ENCODE measurements at places on chromosomes 6 and 20.

DNA sequence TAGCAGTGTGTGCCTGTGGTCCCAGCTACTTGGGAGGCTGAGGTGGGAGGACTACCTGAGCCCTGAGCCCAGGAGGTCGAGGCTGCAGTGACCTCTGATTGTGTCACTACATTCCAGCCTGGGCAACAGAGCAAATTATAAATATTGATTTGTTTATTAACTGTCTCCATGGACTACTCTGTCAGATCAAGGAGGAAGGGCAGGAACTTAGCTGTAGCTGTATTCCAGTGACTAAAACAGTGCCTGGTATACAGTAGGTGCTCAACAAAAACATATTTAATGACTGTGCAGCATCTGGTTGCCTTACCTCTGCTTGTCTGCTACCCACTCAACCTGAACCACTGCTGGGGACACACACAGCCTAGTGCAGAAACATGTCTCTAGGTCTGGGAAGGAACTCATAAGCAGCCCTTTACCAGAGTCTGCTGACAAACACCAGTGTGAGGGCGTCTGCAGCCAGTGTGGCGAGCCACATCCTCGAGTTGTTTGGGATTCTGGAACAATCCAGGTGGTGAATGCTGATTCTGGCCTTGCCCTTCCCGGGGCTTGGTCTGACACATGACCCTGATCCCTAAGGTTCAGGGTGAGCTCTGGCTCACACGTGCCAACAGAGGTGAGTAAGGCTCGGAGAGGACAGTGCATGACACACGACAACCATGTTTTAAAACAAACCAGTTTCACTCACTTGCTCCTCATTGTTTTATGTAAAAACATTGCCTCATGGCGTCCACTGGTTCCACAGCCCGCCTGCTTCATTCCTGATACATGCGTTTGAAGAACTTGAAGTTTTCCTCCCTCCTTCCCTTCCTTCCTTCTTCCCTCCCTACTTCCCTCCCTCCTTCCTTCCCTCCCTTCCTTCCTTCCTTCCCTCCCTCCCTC, 117.9 kb upstream of the ZNF217 start:
- DNase-seq: no peak

DNA sequence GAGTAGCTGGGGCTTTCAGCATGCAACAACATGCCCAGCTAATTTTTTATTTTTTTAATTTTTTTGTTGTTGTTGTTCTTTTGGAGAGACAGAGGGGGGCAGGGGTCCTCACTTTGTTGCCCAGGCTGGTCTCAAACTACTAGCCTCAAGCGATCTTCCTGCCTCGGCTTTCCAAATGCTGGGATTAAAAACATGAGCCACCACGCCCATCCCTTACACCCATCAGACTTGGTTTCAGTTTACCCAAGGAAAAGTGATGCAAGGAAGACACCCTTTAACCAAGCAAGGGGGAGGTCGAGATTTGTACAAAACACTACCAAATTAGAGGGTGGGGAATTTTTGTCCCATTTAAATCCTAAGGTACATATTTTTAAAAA, 210.1 kb downstream of the ARHGAP18 start:
- no peak for DNase-seq

DNA sequence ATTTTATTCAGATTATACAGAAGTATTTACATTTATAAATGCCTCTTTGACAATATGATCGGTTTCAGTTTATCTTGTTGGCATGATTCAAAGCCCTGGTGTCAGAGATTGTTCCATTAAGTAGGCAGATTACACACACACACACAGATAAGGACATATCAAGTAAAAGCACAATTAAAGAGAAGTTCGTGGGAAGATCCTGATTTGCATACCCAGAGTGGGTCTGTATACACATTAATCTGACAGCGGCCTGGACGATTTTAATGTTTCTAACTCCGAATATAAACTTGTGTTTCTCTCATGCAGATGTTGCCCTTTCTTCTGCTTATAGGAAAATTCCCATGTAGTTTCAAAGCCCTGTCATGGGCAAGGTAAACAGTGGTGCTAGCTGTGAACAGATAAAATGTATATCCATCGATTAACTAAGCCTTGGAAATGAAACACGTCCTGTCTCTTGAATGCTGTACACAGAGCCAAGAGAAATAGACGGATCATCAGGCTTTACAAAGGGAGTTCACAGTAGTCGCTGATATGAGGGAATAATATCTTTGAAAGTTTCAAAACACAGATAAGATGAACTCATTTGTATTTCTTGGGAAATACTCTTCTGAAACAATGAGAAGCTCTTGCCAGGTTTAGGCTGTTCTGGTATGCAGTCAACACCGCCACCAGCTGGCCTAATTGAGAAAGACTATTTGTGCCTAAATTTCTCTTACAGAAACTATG, 108.2 kb upstream of the GMDS start:
- peak; percentile 13 for DNase-seq

DNA sequence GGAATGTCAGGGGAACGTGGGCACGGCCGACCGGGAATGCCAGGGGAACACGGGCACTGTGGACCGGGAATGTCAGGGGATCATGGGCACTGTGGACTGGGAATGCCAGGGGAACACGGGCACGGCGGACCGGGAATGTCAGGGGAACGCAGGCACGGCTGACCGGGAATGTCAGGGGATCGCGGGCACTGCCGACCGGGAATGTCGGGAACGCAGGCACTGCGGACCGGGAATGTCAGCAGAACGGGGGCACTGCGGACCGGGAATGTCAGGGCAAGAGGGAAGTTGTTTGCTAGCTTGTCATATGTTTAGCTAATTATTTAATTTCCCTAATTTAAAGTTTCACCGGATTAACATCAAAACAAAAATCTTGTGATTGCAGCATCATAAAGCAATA, 37.4 kb upstream of the BHLHE23 start:
- DNase-seq: no peak

DNA sequence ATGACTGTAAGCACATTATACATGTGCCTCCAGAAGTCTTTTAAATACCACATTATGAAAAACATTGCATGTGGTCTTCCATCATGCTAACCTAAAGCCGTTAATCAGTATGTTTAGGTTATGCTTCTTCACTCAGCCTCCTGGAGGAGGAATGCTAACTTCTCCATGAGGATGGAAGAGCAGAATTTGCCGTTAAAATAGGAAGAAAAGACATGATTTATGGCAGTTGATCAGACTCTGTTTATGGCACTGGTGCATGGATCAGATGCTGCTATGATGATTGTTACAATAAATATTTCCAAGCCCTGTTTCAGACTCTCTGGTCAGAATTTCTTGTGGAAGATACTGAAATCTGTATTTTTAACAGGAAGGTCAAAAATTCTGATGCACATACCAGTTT, 31.7 kb downstream of the MAP3K4 start:
- DNase-seq: no peak

Data from DMS 273 treated with DMSO at 0.1 percent for 48 hours (cell line).